ENCODE measurements at places on chromosomes 1 and 21. TPM values are rescaled to one million over a fixed set of nuclear protein-coding genes. Genes with fewer than 3 reads are reported as not detected.
A peak's percentile ranks its signal among the peaks of the same experiment; 100 is the strongest.

OR2AK2 gene
- not detected for total RNA-seq

CNR2 gene
- 0.05 TPM for total RNA-seq

GBP6 gene
- not detected for total RNA-seq

CYP4X1 gene
- total RNA-seq = not detected

ARID4B gene
- 55.3 TPM for total RNA-seq

DNA sequence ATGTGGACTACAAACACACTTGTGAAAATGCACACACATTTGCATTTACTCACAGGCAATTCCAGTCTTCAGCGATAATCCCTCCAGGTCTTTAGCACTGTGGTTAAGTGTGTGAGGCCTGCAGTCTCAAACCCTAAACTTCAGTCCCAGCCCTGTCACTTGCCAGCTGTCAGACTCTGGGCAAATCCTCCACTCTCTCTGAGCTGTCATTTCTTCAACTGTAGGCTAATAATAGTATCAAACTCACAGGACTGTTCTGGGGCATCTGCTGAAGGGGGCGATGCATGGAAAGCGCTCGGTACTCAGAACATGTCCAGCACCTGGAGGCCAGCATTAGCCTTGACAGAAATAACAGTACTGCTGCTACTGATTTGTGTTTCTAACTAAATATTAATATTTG is 48.2 kb downstream of the NEK2 start:
- no peaks in the 10 kb centered on the region for H3K36me3 ChIP-seq
- H3K4me1 ChIP-seq = peaks cover 18% of the 10 kb centered on the region
- H3K27ac ChIP-seq = no peak overlapping the region
- peaks cover 10% of the 10 kb centered on the region for H3K27me3 ChIP-seq
- DNase-seq = no peak

GRCh38 chr1:41098730-41099460 is 77.4 kb upstream of the SLFNL1 start:
- DNase-seq = no peak
- no peaks in the 10 kb centered on the region for H3K27me3 ChIP-seq
- H3K4me3 ChIP-seq = no peak overlapping the region
- H3K4me1 ChIP-seq = peaks cover 1% of the 10 kb centered on the region
- no peak overlapping the region for H3K27ac ChIP-seq

DNA sequence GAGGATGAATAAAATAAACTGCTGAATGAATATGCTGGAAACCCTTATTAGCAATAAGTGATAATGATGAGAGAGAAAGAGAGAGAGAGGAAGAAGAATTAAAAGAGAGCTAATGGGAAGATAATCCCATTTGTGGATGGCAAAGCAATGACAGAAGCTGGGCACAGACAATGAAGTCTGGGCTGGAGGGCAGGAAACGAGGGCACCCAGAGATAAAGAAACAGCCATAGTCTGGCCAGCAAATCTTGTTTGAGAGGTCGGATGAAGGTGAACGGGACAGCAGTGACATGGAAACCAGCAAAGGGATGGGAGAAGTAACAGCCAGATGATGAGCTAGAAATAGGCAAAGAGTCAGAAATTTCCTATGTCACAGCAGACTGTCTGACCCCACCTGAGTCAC is 155.9 kb downstream of the ASTN1 start:
- no peaks in the 10 kb centered on the region for H3K4me1 ChIP-seq
- DNase-seq = no peak
- no peak overlapping the region for H3K27ac ChIP-seq

- peak overlapping the region; percentile 15 for H3K27ac ChIP-seq
- H3K4me3 ChIP-seq = peak overlapping the region; percentile 66
- H3K27me3 ChIP-seq = peaks cover 9% of the 10 kb centered on the region
- peak; percentile 45 for DNase-seq
- H3K36me3 ChIP-seq = no peaks in the 10 kb centered on the region
- H3K4me1 ChIP-seq = peaks cover 45% of the 10 kb centered on the region
Observed at GRCh38 chr1:186618401-186619170, 61.6 kb downstream of the PTGS2 start.

DNA sequence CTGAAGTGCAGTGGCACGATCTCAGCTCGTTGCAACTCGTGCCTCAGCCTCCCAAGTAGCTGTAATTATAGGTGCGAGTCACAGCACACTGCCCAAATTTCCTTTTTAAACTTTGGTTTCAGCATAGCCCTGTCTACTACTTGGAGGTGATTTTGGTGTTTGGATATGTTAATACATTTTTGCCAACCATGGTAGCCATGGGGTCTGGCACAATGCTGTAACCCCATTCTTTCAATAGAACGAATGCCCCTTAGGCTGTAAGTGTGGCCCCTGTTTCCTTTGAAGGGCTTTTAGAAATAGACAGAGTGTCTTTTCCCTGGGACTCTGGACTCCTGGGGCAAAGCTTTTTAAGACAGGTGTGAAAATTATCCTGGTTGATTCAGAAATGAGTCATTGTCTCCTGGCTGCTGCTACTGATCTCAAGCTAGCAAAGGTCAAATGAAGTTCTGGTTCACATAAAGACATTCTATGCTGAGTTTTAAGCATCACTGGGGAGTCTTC is 141.1 kb upstream of the RUNX1 start:
- no peaks in the 10 kb centered on the region for H3K27me3 ChIP-seq
- H3K4me3 ChIP-seq = no peak overlapping the region
- peaks cover 20% of the 10 kb centered on the region for H3K4me1 ChIP-seq

GRCh38 chr1:173430677-173431303 is 46.3 kb upstream of the PRDX6 start:
- no peak for DNase-seq
- no peak overlapping the region for H3K4me3 ChIP-seq

All from activated T-helper 2 cell treated with anti-CD3 and anti-CD28 coated beads, Interferon-gamma antibody, Interleukin-2, Interleukin-4, amounts not matched to agents 10 μg/mL and 5 μg/mL and 100 μg/mL, durations not matched to agents 14 hours and 24 hours and 36 hours (primary cell).